ENCODE measurements at places on chromosomes 7 and 10.

DNA sequence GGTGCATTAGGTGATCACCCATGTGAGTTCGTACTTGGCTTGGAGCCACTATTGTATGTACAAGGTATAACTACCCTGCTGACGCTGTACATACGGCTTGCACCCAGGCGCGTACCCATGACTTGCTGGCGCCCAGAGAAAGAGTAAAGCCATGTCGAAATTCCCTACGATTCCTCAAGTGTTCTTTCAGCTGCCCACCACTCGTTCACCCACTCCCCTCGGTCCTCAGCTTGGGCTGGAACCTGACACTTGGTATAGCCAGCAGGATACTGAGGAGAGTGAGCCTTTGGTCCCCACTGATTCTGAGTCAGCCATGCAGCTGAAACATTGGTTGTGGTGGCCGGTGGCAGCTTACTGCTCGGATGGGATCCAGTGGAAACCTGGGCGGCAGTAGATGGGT, 241.5 kb downstream of the CACNA2D1 start:
- DNase-seq, result no peak

DNA sequence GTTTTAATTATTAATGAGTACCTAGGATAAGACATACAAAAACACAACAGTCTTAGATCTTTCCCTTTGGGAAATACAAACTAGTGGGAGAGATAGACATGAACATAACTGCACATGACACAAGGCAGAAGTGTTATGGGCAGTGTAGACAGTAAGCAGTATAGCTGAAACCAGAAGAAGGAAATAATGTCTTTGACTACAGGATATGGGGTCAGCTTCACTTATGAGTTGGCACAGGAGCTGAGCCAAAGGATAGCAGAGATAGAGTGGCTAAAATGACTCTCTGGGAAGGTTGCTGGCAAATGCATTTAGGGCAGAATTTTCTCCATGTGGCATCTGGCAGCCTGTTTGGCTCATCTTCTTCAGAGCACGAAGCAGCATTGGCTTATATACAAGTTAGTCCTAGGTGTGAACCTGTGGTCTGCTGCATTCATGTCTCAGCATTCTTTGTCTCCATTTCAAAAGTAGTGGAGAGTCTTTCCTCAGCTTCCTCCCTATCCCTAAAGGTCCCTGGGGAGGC, 60.3 kb upstream of the FEZF1 start:
- DNase-seq, result no peak

GRCh38 chr7:137434530-137434929, 91.0 kb upstream of the PTN start:
- no peak for DNase-seq

- no peak for DNase-seq
Measured at GRCh38 chr10:63812501-63812900, 291.3 kb downstream of the REEP3 start.

DNA sequence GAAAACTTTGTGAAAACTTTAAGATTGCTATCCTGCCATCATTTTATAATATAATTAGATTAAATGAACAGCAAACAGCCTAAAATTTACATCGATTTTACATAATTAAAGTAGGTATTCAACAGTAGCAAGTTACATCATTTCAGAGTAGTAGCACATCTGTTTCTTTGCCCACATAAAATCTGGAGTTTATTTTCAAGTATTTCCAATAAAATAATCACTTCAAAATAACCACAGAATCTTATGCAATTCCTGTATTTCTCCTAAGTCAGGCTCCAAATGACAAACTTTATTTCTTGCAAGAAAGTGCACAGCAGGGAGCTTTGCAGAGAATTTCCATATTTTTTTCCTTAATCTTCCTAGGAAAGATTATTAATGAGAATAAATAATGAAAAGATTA, 82.6 kb downstream of the CUBN start:
- DNase-seq, result no peak

DNA sequence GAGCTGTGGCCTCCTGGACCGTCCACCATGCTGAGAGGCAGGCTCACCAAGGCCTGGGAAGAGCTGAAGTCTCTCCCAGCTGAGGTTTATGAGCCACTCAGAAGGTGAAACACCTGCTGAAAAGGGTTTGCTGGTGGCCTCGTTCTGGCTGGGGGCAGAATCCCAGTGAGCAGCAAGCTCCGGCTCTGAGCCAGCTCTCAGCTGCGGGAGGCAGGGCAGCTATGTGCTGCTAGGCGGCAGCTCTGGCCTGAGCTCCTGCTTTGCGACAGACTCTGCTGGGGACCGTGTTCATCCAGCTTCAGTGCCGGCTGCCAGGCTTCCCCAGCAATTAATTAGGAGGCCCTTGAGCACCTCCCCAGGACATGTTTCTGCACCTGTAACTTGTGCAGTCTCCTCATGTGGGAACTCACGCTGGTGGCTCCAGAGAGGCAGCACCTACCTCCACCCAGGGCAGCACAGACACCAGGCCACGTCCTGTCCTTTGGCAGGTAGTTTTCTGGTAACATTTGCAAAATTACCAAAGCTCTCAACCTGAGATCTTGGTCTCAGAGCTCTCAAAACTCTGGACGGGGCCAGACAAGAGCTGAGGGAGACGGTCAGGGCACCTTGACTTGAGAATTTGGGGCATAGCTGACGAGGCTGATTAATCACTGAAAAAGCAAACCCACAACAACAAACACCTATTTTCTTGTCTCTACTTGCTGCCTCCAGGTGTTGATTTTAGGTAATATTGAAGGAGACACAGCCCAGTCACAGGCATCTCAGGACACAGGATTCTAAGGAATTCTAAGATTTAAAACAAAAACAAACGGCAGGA, 185.0 kb downstream of the TCERG1L start:
- DNase-seq, result no peak

DNA sequence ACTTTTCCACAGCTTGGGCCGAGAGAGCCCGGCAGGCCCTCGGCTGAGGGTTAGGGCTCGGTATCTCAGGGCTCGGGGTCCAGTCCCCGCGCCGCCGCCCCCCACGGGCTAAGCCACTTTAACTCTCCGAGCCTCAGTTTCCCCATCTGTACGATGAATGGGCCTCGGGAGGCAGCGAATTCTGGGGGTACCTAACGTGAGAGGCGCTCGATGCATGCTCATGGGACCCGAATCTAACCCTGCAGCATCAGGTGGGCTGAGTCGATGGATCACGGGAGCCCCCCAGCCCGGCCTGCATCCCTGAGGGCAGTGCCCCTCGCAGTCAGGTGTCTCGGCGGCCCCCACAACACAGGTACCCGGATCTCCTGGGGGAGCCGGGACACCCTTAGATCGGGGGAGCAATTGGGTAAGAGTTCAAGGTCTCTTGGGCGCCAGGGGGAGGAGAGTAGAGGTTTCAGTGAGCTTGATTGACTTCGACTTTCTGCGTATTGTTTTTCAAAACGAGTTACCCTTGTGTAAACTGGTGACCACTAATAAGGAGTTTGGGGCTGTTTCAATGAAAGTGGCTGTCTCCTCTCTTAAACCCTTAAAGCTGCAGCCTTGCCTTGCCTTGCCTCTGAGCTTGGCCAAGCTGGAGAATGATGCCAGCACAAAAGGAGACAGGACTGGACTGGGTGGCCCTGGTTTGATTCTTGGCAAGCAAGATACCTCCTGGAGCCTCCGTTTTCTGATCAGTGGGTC, 631 bp downstream of the POR start:
- no peak for DNase-seq

DNA sequence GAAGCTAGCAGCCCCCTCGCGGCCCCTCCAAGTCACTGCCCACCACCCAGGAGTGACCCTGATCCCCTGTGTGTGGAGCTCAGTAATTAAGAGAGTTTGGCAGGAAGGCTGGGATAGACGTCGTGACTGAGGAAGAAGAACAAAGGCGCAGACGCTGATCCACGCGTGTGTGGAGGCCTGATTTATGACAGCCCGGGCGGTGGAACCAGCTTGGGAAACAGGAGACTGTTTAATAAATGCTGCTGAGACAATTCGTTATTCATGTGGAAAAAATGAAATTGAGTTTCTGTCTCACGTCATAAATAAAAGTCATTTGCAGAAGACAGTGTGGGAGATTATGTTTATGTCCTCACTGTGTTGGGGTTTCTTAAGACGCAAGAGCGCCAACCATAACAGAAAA, 130.8 kb downstream of the ELFN1 start:
- no peak for DNase-seq

- no peak for DNase-seq
Measured at GRCh38 chr10:63123727-63124362, 9.3 kb upstream of the NRBF2 start.

DNA sequence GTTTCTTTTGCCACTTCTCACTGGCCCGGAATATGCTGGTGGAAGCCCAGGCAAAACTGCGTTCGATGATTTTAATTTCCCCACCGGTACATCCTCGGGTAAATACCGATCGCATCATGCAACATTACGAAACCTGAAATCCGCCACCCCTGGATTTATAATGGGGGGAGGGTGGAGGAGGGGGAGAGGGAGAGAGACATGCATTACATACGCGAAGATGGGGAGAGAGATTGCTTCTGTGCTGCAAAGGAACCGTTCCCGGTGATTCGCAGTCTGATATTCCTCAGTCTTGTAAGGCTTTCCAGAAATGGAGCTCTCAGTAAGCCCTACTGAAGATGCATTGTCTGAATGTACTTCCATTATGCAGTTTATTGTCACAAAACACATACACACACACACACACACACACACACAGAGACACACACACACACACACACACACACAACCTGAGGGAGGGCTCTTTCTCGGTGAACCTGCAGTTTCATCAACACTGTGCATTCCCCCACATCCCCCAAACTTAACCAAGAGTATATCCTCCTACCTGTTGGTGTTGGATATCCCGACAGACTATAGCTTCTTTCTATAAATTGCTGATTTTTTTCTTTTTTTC, 741 bp downstream of the GPR85 start:
- no peak for DNase-seq

- no peak for DNase-seq
Measured at GRCh38 chr7:68846811-68847325, 751.4 kb upstream of the AUTS2 start.

GRCh38 chr7:44292876-44293560, 32.4 kb downstream of the CAMK2B start:
- no peak for DNase-seq

DNA sequence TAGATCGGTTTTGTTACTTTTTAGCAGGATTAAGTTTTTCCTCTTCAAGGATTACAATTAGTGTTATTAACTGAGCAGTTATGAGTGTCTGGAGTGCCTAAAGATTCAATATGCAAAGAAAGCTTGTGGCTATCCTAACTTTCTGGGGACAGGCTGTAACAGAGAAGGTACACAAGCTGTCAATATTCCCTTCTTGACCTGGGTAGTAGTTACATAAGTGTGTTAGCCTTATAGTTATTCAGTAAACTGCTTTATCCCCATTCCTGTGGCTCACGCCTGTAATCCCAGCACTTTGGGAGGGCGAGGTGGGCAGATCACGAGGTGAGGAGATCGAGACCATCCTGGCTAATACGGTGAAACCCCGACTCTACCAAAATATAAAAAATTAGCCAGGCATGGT, 31.6 kb downstream of the ATAD1 start:
- DNase-seq, result no peak

DNA sequence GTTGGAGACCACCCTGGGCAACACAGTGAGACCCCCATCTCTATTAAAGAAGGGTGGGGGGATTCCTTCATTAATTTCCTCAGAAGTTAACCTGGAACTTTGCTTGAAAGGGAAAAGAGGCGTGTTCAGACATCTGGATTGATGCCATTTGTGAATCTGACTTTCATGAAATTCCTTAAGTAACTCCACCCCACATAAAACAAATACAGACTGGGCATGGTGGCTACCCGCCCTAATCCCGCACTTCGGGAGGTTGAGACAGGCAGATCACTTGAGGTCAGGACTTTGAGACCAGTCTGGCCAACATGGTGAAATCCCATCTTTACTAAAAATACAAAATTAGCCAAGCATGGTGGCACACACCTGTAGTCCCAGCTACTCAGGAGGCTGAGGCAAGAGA, 75.0 kb downstream of the EEPD1 start:
- no peak for DNase-seq

- no peak for DNase-seq
Measured at GRCh38 chr7:153110606-153111005, 351.1 kb downstream of the ACTR3B start.

- peak; percentile 55 for DNase-seq
Measured at GRCh38 chr10:103678178-103678526, 177.2 kb downstream of the SH3PXD2A start.

- DNase-seq, result no peak
Measured at GRCh38 chr10:120285408-120285807, 171.6 kb upstream of the PLPP4 start.

DNA sequence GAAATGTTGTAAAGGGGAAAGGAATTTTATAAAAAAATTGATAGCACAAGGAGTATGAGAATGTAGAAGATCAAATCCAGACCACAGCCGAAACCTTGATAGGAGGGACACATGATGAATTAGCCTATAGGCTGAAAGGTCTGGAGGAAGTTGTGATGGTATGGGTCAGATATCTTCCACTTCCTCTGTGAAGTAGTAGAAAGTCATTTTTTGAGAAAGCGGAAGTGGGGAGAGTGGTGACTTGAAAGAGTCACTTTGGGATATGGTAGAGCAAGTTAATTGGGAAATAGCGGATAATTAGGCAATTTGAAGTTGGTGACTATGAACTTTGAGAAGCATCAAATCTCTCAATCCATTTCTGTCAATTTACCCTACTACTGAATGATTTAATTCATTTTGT, 99.4 kb downstream of the GRM8 start:
- no peak for DNase-seq

- DNase-seq, result no peak
Measured at GRCh38 chr10:51706225-51706624, 6.8 kb upstream of the CSTF2T start.

- no peak for DNase-seq
Measured at GRCh38 chr10:413662-414071, 275.8 kb downstream of the DIP2C start.

Measured in stimulated activated CD8-positive, alpha-beta memory T cell treated with anti-CD3 and anti-CD28 coated beads, Interleukin-15, amount 100 ng/mL, for 4 hours (primary cell).